EL (cell line): ENCODE measurements at places on chromosomes 5 and 9.

DNA sequence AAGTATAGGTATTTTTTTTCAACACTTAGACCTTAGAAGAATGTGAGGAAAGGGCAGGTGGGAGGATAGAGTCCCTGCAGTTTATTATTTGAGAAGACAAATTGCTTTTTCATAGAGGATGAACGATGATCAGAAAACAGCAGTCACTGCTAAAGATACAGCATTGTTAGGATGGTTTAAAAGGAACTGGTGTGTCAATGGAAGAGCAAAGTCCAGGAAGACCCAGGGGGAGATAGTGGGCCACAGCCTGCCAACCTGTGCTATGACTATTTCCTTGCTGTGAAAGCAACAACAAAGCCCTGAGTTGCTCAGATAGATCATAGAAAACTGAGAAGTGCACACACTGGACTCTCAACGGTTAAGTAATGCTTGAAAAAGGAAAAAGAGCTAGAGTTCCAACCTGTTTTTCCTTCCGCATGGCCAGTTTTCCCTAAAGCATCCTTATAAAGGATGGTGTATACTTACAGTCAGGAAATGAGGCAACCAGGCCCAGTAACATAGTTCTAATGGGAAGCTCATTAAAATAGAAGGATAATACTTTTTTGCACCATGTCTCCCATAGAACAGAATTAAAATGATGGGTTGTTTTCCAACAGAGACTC, 153.8 kb downstream of the CEMIP2 start:
- DNase-seq, result no peak

DNA sequence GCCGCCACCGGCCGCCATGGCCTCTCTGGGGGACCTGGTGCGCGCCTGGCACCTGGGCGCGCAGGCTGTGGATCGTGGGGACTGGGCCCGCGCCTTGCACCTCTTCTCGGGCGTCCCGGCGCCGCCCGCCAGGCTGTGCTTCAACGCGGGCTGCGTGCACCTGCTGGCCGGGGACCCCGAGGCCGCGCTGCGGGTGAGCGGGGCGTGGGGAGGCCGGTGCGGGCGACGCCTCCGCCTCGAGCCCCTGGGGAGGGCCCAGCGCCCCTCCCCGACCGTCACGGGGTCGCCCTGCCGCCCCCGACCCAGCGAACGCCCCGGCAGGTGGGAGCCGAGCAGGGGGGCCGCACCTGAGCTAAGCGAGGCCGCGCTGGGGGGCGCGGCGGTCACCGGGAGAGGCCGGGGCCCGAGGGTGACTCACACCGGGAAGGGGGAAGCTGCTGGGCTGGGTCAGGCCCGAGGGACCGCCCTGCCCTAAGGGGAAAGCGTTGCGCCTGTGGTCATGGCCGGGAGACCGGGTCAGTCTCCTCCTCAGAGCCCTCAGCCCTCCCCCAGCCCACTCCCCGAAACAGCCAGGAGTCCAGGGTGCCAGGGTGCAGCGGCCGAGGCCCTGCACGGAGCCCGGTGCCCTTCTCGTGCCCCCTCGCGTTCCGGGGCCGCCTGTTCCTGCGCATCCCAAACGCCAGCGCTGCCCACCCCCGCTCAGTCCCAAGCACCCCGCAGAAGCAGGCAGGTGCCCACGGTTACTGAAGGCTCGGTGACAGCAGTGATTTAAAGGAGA, 510 bp downstream of the NOXA1 start:
- DNase-seq, result peak; percentile 62

DNA sequence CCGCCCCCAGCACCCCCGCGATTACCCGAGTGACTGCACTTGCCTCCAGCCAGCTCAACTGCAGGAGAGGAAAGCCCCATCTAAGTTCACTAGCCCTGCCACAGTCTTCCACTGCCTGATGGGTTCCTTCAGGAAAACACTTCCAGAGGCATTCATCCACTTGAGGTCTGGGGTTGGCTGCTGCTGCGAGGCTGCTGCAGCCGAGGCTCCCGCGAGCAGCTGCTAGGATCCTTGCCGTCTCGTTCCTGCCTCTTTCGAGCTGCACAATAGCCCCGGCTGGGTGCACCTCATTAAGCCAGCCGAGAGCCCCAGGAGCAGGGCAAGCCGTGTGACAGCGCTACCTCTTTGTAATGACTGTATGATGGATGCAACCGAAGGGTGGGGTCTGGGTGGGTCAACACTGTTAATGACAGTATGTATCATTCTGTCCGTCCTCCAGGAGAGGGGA, 24.2 kb upstream of the ELAVL2 start:
- no peak for DNase-seq

DNA sequence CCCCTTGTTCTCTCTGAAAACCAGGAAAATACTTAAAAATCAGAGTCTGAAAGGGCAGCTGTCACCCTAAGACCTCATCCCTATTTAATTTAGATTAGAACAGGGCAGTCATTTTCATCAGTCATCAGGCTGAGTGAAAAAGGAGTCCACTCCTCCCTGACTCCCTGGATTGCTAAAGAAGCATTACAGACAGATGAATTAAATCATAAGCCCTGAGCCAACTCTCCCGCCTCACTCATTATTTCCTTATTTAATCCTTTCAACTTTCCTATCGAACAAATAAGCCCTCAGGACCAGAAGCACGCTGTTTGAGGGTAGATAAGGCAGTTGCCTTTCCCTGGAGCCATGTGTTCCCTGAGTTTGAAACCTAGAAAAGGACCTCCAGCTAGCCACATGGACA, 201.9 kb upstream of the ANKRD55 start:
- DNase-seq, result no peak

DNA sequence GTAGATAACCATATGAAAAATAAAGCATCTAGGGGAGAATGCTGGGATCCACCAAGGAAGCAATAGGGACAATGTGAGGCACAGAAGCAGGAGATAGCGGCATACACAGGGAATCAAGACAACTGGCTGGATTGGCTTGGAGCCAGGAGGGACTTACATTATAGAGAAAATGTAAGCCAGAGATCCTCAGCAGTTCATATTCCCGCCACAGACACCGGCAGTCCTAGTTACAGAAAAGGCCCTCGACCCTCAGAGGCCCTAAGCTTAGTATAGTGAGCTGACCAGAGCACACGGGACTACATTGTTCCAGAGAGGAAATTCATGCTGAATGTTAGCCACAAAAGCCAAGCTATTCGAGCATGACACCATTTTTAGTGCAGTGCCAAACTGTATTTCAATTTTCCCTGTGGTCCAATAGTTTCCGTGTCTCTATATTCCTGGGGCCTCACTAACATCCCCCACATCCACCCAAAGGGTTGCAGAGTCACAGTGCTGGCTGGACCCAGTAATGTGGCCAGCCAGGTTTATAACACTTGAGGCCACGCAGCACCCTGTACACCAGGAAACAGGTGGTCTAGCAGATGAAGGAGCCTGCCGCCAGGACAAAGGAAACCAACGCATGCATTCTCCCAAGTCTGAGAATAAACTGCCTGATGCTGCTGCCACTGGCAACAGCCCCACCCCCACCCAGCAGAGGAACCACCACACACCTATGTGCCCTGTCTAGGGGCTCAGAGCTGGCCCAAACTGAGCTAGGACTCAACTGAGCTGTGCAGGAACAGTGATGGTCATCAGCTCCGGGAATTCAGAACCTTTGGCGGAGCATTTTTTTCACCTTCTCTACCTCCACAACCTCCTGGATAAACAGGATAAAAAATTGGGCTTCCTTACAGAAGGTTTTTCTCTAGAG, 693.2 kb upstream of the CHD1 start:
- no peak for DNase-seq

- no peak for DNase-seq
These were observed 106.6 kb upstream of the HMHB1 start for GRCh38 chr5:143705381-143705780.

DNA sequence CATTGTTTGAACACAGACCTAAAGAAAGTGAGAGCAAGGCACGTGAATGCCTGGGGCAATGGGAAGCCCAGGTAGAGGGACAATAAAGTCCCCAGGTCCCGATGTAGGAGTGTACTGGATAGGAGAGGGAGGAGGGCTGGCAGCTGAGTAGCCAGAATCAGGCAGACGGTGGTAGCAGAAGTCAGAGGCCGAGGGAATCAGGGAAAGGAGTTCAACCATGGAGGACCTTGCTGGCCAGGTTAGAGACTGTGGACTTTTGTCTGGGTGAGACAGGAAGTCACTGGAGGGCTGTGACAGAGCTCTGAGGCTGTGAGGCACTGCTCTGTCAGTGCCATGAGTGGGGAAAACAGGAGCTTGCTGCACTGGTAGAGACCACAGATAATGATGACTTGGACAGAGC, 248.2 kb downstream of the EFNA5 start:
- DNase-seq, result no peak

DNA sequence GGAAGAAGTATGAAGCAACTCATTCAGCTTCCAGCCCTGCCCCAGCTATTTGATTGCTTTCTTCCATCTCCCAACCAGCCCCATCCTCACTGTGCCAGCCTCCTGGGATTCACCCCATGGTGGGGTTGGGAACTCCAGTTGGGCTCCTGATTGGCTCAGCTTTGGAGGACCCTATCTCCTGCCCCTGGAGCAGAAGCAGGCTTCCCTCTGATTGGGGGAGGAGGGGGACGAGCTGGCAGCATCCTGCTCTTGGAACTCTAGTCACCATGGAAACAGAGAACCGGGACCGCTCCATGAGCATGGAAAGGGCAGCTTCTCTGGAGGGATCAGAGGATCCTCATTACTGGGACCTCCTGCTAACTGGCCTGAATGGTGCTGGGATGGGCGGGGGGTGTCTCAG, 2.6 kb downstream of the SLC6A7 start:
- DNase-seq, result no peak

GRCh38 chr5:124492444-124493224, 253.8 kb downstream of the ZNF608 start:
- DNase-seq, result no peak

DNA sequence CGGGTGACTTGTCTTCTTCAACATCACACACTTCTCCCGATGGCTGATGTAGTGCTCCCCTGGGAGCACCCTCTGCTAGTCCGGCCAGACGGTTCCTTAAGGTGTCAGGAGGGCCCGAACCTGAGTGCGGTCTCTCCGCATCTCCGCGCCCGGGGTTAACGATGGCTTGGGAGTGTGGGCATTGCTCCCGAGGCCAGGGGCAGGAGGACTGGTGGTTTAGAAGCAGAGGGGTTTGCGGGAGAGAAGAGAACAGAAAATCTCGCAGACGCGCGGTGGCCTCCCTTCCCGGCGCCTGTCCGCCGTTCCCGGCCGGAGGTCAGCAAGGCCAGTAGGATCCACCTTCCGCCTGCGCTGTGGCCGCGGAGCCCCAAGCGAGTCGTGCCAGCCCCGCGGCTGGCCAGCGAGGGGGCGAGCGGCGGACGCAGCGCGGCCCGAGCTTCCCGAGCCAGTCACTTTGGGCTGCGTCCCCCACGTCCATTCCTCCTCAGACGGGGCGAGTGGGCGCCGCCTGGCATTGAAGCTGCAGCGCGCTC, 700 bp downstream of the CDO1 start:
- DNase-seq, result peak; percentile 28

DNA sequence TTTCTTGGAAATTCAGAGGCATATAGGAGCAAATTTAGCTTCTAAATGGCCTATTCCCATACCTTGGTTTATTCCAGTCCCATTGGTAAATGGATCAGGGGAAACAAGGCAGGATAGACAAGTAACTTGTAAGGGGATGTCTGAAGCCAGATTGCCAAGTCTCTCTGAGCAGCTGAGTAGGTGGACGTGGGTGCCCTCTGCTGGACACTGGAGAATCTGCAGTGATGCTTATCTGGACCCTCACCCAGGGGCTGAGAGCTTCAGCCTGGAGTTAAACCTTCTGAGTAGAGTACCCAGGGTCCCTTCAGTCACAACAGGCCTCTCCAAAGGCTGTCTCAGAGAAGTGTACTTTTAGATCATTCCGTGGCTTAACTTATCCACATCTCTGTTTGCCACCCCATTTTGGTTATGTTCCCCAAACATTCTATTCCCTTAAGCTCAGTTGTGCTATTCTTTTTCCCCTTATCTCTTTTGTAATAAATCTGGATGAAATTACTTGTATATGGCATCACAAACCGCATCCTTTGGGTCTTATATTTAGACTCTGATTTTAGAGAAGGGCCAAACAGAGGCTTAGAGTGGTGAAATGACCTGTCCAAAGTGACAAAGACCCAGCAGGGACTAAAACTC, 218.3 kb upstream of the GLRA1 start:
- peak; percentile 50 for DNase-seq

- DNase-seq, result peak; percentile 71
These were observed 89.3 kb downstream of the FEM1C start for GRCh38 chr5:115455301-115455707.

DNA sequence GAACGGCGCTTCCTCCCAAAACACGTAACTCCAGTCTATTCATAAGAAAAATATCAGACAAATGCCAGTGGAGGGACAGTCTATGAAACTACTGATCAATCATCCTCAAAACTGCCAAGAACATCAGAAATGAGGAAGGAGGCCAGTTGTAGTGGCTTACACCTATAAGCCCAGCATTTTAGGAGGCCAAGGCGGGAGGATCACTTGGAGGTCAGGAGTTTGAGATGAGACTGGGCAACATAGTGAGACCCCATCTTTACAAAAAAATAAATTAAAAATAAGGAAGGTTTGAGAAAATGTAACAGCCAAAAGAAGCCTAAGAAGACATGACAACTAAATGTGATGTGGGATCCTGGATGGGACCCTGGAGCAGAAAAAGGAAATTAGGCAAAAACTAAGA, 58.9 kb upstream of the MIER3 start:
- no peak for DNase-seq

GRCh38 chr9:88801214-88801796, 190.0 kb upstream of the S1PR3 start:
- no peak for DNase-seq

DNA sequence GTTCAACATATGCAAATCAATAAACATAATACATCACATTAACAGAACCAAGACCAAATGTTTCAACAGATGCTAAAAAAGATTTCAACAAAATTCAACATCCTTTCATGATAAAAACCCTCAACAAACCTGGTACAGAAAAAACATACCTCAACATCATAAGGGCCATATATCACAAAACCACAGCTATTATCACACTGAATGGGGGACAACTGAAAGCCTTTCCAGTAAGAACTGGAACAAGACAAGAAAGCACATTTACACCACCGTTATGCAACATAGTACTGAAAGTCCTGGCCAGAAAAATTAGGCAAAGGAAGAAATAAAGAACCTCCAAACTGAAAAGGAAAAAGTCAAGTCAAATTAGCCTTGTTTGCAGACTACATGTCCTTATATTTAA, 93.6 kb downstream of the DTWD2 start:
- no peak for DNase-seq

GRCh38 chr9:134469041-134469875, 143.0 kb downstream of the RXRA start:
- no peak for DNase-seq

- DNase-seq, result no peak
These were observed 93.9 kb upstream of the LMX1B start for GRCh38 chr9:126519660-126520420.

DNA sequence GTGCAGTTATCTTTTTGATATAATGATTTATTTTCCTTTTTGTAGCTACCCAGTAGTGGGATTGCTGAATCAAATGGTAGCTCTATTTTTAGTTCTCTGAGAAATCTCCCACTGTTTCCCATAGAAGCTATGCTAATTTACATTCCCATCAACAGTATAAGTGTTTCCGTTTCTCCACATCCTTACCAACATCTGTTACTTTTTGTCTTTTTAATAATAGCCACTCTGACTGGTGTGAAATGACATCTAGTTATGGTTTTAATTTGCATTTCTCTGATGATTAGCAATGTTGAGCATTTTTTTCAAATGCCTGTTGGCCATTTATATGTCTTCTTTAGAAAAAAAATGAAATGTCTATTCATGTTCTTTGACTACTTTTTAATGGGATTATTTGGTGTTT, 94.7 kb downstream of the SERINC5 start:
- no peak for DNase-seq

- no peak for DNase-seq
These were observed 50.8 kb downstream of the AQP7 start for GRCh38 chr9:33351547-33351946.

- peak; percentile 92 for DNase-seq
These were observed 71.7 kb downstream of the GRIA1 start for GRCh38 chr5:153562189-153562588.

- DNase-seq, result no peak
These were observed 36.2 kb downstream of the GRIN3A start for GRCh38 chr9:101702257-101702656.
